Epithelial cell of prostate (primary cell): ENCODE measurements at places on chromosomes 13 and 19.

- DNase-seq: no peak
Observed at GRCh38 chr13:112725346-112726015, 35.6 kb downstream of the ATP11A start.

DNA sequence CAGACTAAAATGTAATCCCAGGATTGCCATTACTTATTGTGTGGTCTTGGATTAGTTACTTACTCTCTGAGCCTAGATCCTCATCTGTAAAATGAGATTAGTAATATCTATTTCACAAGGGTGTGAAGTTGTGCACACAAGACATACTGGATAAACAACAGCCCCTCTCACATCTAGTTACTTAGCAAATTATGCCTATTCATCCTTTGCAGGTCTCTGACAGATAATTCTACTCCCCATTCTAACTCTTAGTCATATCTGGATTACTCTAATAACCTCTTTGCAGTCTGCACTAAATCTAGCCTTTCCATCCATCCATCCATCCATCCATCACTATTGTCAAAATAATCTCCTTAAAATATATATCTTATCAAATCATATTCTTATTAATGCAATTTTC lies 12.4 kb downstream of the MTRF1 start:
- DNase-seq: no peak

DNA sequence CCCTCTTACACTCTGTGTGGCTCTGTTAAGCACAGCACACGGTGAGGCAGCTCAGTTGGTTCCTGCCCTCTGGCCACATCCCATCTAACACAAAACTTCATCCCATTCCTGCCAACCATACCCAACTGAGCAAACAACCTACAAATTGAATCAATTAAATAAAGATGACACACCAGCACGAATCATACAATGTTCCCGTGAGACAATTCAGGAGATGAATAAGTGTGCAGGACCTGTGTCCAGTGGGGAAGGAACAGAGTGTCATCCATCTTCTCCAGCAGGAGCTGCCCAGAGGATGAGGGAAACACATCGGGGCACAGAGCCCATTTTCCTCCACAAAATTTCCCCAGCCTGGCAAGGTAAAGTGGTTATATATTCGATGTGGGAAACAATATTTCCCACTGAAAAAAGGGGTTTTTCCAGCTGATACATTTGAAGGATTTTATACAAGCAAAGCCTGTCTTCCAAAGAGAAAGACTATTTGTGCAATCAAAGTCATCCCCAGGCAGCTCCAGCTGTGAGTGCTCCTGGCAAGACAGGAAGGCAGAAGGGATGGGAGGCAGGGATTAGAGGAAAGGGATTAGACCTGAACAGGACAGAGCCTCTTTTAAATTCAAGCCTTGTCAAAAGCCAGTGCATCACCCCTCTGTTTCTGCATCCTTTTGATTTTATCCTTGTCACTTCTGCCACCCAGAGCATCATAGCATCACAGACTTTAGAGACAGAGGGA lies 240.2 kb downstream of the LHFPL6 start:
- no peak for DNase-seq

DNA sequence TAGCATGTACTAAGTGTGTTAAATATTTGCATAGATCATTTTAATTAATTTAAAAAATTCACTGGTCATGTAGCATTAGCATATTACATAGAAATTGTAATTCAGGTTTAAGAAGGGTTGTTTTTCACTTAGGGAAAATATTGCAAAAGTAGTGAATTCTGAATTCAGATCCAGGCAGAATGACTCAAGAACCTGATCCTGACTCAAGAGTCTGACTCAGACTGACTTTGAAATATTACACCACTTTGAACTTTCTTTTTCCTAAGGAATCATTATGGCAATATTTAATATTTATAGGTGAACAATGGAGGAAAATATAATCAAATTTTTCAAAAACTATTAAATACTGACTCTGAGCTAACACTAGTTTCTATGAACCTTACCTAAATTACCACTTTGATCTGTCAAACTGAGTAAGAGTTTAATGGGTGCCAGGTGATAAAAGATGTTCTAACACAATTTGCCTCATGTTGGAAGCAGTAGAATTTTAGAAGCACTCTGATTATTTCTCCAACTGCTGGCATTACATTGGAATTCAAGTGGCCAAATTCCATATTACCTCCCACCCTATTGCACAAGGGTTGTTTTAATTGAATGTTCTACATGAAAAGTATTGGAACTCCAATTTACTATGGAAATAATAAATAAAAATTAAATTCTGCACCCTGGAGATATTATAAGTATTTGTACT lies 261.6 kb downstream of the SLITRK1 start:
- DNase-seq: no peak

- no peak for DNase-seq
Observed at GRCh38 chr19:13665125-13665905, 99.0 kb upstream of the MRI1 start.

DNA sequence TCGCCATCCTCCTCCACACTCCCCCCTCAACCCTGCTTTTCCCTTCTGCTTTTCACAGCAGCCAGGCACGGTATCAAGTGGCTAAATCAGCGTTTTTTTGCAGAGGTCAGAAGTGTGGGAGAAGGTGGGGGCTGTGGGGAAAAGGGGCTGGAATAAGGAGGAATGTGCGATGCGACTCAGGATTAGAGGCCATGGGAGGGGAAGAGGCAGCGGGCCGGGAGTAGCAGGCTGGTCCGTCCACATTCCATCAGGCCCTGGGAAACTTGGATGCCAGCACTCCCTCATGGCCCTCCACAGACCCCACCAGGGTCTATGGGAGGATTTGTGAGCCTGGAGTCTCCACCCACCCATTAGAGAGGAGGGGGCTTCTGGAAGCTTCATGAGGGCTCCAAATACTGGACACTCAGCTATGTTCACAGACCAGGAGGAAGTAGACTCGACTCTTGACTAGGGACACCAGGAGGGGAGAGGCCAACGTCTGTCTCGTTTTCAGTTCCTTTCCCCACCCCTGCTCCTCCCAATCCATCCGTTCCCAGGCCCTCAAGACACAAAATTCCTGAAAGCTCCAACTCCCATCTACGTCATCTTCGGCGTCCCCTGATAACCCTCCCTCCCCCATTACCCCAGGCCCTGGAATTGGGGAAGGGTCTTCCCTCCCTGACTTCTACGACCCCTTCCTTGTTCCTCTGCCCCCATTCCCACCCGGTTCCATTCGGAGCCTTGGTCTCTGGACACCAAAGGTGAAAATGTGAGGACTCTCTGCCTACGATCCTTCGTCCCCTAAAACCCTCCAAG lies 3.3 kb upstream of the KCNC3 start:
- no peak for DNase-seq
